Activated naive CD8-positive, alpha-beta T cell treated with anti-CD3 and anti-CD28 coated beads for 36 hours (primary cell): ENCODE measurements at places on chromosomes 12 and 14. TPM values are rescaled to one million over a fixed set of nuclear protein-coding genes. Genes with fewer than 3 reads are reported as not detected.
A peak's percentile ranks its signal among the peaks of the same experiment; 100 is the strongest.

- DNase-seq = peak; percentile 59
Observed at GRCh38 chr14:75981426-75982265, at the start of gene TGFB3. Gene TGFB3, minus strand, starts transcription at chr14:75981995. Its CDS starts 1,102 bp downstream, at chr14:75980893.

- no peak for DNase-seq
Observed at GRCh38 chr14:84436528-84436927, 1093.4 kb upstream of the FLRT2 start.

DNA sequence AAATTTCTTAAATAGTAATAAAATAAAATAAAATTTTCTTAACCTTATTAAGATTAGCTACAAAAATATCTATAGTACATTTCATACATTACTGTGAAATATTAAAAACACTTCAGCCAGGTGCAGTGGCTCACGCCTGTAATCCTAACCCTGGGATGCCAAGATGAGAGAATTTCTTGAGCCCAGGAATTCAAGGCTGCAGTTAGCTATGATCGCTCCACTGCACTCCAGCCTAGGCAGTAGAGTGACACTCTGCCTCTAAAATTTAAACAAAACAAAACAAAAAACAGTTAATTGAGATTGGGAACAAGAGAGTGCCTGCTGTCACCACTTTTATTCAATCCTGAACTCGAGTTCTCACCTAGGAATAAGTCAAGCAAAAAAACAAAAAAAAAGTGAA is 95.0 kb upstream of the CPNE8 start:
- DNase-seq = no peak

- DNase-seq = no peak
Observed at GRCh38 chr14:61174441-61174891, 106.7 kb downstream of the TMEM30B start.

DNA sequence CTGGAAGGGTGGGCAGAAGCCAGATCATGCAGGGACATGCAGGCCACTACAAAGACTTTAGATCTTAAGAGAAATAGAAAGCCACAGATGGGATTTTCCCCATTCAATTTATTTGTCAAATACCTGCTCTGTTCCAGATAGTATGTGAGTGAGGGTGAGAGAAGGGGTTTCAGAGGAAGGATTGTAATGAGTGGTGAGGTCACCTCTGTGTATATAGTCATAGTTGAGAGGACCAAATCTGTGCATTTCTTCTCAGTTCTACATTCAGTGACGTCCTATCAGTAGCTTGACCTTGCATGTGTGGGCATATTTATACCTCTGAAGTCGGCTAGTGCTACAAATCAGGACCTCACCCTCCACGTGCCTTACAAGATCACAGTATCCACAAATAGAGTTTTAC is 31.2 kb upstream of the RBM19 start:
- no peak for DNase-seq

DNA sequence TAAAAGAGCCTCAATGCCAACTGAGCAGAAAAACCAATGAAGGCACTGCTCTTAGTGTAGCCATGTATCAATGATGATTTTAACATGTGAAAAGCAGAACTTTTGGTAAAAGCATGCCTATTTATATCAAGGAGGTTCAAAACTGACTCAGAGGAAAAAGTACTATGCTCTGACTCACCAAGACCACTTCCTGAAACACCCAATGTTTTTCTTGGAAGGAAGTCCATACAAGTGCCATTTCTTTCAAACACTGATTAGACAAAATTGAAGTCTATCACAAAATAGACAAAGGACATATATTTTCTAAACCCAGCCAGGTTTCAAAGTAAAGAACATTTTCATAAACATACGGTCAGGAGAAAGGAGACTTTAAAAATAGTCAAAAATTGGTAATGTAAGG is 88.6 kb downstream of the EPS8 start:
- DNase-seq = no peak

GRCh38 chr12:107320929-107321631 is 227.7 kb upstream of the CRY1 start:
- DNase-seq = peak; percentile 86

- DNase-seq = no peak
Observed at GRCh38 chr14:66330916-66331315, 155.3 kb upstream of the CCDC196 start.

DNA sequence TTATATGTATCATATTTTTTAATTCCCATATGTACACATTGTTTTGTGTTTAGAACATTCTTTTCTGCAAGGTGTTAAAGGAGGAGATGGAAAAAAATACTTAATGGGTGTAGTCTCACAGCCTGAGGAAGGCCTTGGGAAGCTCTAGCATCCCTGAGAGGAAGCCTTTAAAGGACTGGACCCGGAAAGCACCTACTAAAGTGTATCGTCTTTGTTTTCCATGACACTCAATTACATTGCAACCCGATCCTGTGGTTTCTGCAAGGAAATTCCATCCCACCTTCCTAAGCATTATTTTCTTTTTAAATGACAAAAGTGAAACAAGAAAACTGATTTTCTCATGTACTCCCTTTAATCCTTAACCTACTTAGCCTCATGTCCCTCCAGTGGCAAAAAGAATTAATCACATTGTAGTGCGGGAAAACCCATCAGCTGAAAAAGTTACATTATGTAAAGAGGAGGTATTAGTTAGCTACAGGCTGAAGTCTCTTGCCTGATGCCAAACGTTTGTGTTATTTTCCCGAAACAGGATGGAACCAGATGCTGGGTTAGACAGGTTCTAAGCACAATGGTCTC is 147.8 kb upstream of the CPSF6 start:
- no peak for DNase-seq

- no peak for DNase-seq
Observed at GRCh38 chr12:106924268-106924861, 31.3 kb upstream of the TMEM263 start.

DNA sequence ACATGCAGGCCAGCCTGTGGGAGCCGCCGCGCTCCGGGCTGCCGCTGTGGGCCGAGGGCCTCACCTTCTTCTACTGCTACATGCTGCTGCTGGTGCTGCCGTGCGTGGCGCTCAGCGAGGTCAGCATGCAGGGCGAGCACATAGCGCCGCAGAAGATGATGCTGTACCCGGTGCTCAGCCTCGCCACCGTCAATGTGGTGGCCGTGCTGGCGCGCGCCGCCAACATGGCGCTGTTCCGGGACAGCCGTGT is 2.9 kb downstream of the TMEM121 start:
- no peak for DNase-seq

- no peak for DNase-seq
Observed at GRCh38 chr14:106547735-106548434, 1021.5 kb downstream of the TMEM121 start.

DNA sequence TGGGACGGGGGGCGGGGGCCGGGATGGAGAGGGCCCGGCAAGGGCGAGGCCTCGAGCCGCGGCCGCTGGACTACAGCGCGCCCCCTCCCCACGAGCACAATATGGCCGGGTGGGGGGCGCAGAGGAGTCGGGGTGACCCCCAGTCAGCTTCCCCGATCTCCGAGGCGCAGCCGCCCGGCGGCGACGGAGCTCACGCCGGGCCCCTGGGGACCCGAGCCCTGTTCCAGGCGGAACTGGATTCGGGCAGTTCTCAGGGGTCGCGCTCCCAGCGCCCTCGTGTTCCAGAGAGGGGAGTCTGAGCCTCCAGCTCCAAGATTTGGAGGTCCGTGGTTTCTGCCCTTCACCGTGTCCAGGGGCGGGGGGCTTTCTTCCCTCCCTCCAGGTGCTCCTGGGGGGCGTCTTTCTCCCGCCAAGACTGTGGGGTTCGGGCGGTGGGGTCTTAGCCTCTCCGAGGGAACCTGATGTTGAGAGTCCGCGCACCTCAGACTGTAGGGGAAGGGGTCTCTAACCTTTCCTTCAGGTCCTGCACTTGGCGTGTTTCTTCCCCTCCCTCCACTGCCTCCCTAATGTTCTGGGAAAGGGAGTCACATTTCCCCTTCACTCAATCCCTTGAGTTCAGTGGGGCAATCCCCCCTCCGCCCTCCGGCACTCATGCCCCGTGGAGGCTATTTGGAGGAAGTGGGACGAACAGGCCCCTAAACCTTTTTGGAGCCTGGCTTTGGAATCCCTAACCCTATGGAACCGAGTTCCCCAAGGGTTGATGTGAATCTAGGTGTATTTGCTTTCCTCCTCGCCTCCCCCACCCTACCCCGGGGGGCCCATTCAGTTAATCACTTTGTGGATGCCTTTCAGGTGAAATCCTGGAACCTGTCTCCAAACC is 584 bp downstream of the ACVR1B start:
- DNase-seq = peak; percentile 3

DNA sequence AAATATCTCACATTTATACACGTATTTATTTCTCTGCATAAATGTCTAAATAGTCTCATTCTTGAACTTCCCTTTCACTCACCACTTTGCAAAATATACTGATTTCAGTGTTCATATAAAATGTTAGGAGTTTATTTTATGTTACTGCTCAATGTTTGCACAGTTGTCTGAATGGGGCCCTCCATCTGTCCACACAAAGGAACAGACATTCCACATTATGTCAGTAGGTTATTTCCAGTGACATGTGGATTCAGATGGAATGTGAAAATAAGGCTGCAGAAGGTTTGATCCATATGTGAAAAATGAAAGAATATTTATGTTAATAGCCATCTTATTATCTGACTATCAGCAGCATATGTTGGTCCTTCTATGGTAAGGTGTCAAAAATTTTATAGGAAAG is 994.4 kb upstream of the SEL1L start:
- no peak for DNase-seq

PIK3C2G gene
- not detected for total RNA-seq

TSHR gene
- not detected for total RNA-seq

KRT77 gene
- total RNA-seq = not detected

ATF7IP gene
- total RNA-seq = 72.7 TPM

RHEBL1 gene
- 11.0 TPM for total RNA-seq

KCNJ8 gene
- not detected for total RNA-seq

ACSS3 gene
- total RNA-seq = not detected
